CD8-positive, alpha-beta T cell (primary cell): ENCODE measurements at places on chromosomes 16 and 17. TPM values are rescaled to one million over a fixed set of nuclear protein-coding genes. Genes with fewer than 3 reads are reported as not detected.
A peak's percentile ranks its signal among the peaks of the same experiment; 100 is the strongest.

GRCh38 chr17:12686486-12686885 is 20.8 kb downstream of the MYOCD start:
- no peak for DNase-seq

GHDC gene
- total RNA-seq: 6.7 TPM

MYL4 gene
- not detected for total RNA-seq

GRCh38 chr17:67833946-67834631 is 8.8 kb downstream of the BPTF start:
- DNase-seq: no peak

SPN gene
- 36.9 TPM for total RNA-seq

CPHXL2 gene
- total RNA-seq: not detected

GRCh38 chr16:85081038-85081437 is 31.2 kb downstream of the CIBAR2 start:
- no peak for DNase-seq

DNA sequence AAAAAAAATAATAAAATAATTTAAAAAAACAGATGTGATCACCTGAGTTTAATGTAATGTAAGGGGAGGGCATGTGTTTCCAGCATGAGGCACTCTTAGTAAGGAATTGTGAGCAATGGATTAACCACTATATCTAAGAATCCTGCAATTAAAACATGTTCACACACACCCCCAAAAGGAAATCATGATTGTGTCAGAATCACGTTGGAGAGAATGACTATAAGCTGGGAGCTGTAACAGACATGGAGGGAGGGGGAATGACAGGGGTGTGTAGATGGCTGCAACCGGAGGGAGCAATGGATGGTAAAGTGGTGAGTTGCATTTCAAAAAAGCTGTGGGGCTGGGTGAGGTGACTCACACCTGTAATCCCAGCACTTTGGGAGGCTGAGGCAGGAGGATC is 13.6 kb upstream of the CCL22 start:
- DNase-seq: no peak

CCL1 gene
- not detected for total RNA-seq

EMP2 gene
- total RNA-seq: not detected

DNA sequence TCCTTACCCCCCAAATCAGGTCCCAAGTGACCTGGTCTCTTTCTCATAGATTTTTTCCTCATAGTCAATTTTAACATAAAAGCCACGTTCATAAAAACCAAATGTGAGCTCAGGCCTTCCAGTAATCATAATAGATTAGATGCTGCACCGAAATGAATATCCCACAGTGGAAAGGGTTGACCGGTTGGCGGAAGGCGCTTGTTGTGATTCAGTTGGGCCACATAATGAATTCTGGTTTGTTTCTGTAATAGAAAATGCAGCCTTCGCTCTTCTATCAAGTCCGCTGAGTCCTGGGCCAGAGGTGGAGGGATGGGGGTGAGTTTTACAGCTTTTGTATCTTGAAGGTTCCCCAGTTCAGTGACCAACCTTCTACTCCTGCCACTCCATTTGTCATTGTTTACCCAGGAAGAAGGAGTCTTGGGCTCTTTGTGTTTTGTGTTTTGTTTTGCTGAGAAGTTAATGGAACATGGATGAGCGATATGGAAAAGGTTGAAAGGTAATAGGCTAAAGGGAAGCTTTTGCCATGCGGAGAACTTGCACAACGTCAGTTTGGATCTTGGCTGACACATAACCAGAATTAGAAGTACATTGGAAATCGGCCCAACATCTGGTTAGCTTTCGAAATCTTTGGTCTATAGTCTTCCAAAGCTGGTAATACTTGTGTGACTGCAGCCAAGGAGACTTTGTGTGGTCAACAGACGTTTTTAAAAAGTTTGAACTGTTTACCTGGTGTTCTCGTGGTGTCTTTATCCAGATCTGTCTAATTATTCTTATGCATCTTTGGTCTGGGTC is 89.5 kb downstream of the CLEC16A start:
- DNase-seq: no peak

DNA sequence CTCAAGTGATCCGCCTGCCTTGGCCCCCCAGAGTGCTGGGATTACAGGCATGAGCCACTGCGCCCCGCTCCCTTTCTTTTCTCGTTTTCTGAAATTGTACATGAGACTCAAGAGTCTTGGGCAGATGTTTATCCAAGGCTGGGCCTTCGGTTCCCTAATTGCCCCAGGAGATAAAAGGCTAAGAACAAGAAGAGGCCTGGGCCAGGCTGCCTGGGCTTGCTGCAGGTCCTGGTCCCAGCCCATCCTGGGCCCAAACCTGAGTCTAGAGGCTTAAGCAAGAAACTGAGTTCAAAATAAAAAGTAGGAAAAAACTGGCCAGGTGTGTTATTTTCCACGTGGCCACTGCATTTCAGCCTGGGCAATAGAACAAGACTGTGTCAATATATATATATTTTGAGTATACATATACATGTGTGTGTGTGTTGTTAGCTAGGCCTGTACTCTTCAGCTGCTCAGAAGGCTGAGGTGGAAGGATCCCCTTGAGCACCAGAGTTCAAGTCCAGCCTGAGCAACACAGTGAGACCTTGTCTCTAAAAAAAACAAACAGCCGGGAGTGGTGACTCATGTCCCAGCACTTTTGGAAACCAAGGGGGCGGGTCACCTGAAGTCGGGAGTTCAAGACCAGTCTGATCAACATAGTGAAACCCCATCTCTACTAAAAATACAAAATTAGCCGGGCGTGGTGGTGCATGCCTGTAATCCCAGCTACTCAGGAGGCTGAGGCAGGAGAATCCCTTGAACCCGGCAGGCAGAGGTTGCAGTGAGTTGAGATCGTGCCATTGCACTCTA is 6.8 kb upstream of the CLUH start:
- DNase-seq: no peak

SPNS2 gene
- total RNA-seq: 1.1 TPM

GRCh38 chr17:6639586-6640535 is 650 bp downstream of the KIAA0753 start:
- peak; percentile 61 for DNase-seq

CHST4 gene
- not detected for total RNA-seq

DNAH9 gene
- total RNA-seq: not detected

GRCh38 chr17:9912121-9913099 is 7.3 kb upstream of the RCVRN start:
- no peak for DNase-seq

DNA sequence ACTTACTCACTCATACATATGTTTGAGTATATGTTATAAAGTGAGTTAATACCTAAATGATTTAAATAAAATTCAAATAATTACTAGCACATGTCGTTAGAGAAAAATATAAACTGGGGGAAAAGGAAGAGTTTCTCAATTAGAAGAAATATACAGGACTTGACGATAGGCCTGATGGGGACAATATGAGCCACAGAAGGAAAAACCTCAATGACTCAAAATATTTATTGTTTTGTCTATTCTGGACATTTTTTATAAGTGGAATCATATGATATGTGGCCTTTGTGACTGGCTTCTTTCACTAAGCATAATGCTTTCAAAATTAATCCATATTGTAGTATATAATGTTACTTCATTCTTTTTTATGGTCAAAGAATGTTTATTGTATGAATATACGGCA is 339.2 kb upstream of the PMFBP1 start:
- DNase-seq: no peak

DNA sequence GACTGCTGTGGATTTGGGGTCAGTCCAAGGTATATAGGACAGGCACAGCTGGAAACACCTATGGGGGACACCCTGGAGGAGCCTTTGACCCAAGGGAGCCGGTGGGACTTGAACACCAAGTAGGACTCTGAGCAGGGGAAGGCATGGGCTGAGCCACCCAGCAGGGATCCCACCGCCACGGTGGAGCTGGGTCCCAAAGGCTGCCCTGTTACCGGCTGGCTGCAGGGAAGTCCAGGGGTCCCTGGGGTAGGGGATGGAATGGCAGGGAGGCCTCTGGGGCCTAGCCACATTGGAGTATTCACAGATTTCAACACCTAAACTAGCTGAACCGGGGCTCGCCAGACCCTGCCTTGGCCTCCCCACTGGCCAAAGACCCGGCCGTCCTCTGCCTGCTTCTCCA is 39.7 kb upstream of the CREBBP start:
- DNase-seq: no peak
